ENCODE measurements at places on chromosomes 13 and 19. TPM values are rescaled to one million over a fixed set of nuclear protein-coding genes. Genes with fewer than 3 reads are reported as not detected.

The PPM1N gene
- total RNA-seq = 0.88 TPM

The GATAD2A gene
- total RNA-seq = 86.7 TPM

The GIPC3 gene
- 5.0 TPM for total RNA-seq

The ATP8A2 gene
- total RNA-seq = 0.24 TPM

The IGFLR1 gene
- total RNA-seq = 14.9 TPM

The FFAR1 gene
- total RNA-seq = not detected

The GPR183 gene
- 18.7 TPM for total RNA-seq

The TUBA3C gene
- not detected for total RNA-seq

The SHISA7 gene
- total RNA-seq = not detected

The VMAC gene
- 9.2 TPM for total RNA-seq

The ERICH6B gene
- total RNA-seq = not detected

DNA sequence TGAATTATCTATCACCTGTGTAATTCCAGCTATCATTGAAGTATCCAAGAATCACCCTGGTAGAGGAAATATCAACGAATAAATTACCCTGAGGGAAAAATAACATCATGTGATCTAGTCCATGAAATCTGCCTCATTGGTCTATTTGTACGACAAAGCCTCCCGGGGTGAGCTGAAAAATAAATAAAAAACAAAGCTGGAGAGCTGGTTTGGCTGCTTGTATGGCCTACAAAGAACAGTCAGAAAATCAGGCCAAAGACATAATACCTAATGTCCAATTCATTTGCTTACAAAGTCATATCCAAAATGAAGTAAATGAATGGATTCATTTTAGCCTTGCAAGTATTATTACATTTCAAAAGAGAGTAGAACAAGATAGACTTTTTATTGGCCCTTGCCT is 449.9 kb downstream of the KLF12 start:
- H3K4me3 ChIP-seq = no peak overlapping the region
- H3K36me3 ChIP-seq = no peaks in the 10 kb centered on the region
- no peaks in the 10 kb centered on the region for H3K27me3 ChIP-seq
- H3K4me1 ChIP-seq = no peaks in the 10 kb centered on the region

GRCh38 chr19:49301165-49301865 is 23.7 kb downstream of the SLC6A16 start:
- H3K27me3 ChIP-seq = no peaks in the 10 kb centered on the region
- DNase-seq = peak; percentile 91
- no peak overlapping the region for H3K27ac ChIP-seq
- no peak overlapping the region for H3K4me3 ChIP-seq
- H3K4me1 ChIP-seq = no peaks in the 10 kb centered on the region
- H3K36me3 ChIP-seq = no peaks in the 10 kb centered on the region

DNA sequence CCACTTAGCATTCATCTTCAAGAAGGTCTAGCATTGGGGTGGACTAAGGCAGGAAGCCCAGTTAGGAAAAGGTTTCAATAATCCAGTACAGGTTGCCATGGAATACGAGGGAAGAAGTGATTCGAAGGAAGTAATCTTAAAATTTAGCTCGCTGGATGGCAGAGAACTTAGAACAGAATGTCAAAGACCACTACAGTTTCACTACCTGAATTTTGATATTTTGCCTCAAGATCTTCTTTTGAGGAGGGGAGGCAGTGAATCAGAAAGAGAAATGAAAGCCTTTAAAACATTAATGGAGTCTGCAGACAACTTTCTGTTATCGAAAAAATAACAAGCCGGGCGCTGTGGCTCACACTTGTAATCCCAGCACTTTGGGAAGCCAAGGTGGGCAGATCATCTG is 7.0 kb upstream of the RAB8A start:
- H3K27ac ChIP-seq = peak overlapping the region; percentile 10
- no peak for DNase-seq
- no peaks in the 10 kb centered on the region for H3K4me1 ChIP-seq
- peaks cover 9% of the 10 kb centered on the region for H3K36me3 ChIP-seq
- no peak overlapping the region for H3K4me3 ChIP-seq

DNA sequence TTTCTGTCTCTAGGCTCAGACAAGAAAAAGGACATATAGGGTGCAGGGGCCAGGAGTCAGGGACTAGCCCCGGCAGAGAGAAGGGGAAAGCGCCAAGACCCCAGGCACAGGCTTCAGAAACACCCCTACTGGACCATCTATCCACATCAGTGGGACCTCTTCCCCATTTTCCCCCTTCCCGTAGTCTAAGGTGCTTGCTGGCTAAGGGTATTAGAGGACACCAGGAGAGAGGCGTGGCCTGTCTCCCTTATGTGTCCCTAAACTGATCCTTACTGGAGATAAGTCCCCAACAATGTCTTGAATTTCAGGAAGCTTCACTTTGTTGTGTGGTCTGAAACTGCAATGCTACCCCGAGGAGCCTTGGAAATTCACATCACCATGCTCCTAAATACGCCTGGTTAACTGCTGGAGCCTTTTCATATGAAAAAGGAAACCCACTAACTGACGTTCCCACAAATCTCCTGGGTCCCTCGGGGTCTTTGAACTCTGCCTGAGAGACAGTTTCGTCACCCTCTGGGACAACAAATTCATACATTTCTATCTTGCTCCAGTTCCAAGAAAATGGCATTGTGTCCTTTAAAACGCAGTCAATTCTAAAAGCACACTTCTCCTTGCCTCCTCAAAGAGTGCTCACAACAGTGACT is 197.7 kb downstream of the COL4A1 start:
- H3K4me1 ChIP-seq = peaks cover 2% of the 10 kb centered on the region
- no peaks in the 10 kb centered on the region for H3K36me3 ChIP-seq
- H3K4me3 ChIP-seq = no peak overlapping the region
- no peaks in the 10 kb centered on the region for H3K27me3 ChIP-seq
- H3K27ac ChIP-seq = no peak overlapping the region

DNA sequence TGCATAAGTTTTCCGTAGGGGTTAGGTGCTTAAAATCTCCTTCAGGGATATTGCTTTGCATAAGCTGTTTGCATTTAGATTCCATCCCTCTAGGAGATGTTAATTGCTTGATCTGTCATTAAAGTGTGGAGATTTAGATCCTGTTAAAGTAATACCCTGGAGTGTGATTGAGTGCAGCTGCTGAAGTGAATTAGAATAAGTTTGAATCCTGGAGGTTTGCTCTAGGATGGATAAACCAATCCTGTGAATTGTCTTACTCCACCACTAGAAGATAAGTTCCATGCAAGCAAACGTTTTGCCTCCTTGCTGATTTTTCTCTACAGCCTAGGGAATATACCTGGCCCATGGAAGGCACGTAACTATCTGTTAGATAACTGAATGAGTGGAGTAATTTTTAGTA is 1487.2 kb upstream of the PRR20A start:
- H3K27me3 ChIP-seq = no peaks in the 10 kb centered on the region
- no peaks in the 10 kb centered on the region for H3K4me1 ChIP-seq
- no peak for DNase-seq
- H3K36me3 ChIP-seq = no peaks in the 10 kb centered on the region
- no peak overlapping the region for H3K27ac ChIP-seq

DNA sequence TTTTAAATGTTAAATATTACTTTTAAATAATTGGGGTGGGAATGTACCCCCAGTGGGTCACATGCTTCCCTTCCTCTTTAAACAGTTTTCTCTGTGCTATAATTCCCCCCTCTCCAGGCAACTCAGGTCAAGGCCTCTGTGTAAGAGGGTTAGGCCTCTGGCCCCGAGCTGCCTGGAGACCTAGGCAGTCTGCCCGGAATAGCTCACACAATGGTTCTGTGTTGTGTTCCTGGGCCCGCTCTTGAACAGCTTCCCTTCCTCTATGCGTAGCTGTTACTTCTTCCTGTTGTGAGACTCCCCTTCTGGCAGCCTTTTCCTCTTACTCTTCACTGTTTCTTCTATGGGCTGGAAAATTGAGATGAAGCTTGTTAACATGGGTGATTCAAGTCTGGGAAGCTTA is 14.8 kb upstream of the ZNF492 start:
- H3K36me3 ChIP-seq = no peaks in the 10 kb centered on the region
- no peak overlapping the region for H3K4me3 ChIP-seq
- H3K27ac ChIP-seq = no peak overlapping the region

GRCh38 chr19:10961073-10961860 is 437 bp downstream of the SMARCA4 start:
- H3K4me3 ChIP-seq = peak overlapping the region; percentile 50
- peak; percentile 83 for DNase-seq
- no peaks in the 10 kb centered on the region for H3K36me3 ChIP-seq
- H3K27ac ChIP-seq = no peak overlapping the region
- no peaks in the 10 kb centered on the region for H3K27me3 ChIP-seq

DNA sequence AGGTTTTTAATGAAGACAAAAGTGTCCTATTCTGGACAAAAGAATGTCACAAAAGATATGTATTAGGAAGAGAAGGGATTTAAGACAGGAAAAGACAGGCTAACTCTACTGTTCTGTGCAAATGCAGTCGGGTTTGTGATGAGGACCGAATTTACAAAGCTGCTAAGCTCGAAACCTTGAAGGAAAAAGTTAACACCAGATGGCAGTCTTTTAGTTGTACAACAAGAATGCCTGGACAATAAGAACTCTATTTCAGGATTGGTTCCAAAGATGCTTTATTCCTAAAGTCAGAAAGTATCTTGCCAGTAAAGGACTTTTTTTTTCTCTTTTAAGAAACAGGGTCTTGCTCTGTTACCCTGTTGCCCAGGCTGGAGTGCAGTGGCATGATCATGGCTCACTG is 51.1 kb downstream of the HS6ST3 start:
- no peaks in the 10 kb centered on the region for H3K27me3 ChIP-seq
- H3K27ac ChIP-seq = no peak overlapping the region
- no peak overlapping the region for H3K4me3 ChIP-seq
- no peaks in the 10 kb centered on the region for H3K4me1 ChIP-seq

All from aorta (tissue), 5 donors.